ENCODE measurements at places on chromosomes 5 and 9. TPM values are rescaled to one million over a fixed set of nuclear protein-coding genes. Genes with fewer than 3 reads are reported as not detected.
A peak's percentile ranks its signal among the peaks of the same experiment; 100 is the strongest.

GRCh38 chr9:72589667-72590521 lies 68.5 kb downstream of the TMC1 start:
- peaks cover 44% of the 10 kb centered on the region for H3K4me1 ChIP-seq
- peak overlapping the region; percentile 35 for H3K4me3 ChIP-seq
- peak; percentile 10 for DNase-seq
- H3K36me3 ChIP-seq: no peaks in the 10 kb centered on the region
- peak overlapping the region; percentile 88 for H3K27ac ChIP-seq
- no peaks in the 10 kb centered on the region for H3K27me3 ChIP-seq

DNA sequence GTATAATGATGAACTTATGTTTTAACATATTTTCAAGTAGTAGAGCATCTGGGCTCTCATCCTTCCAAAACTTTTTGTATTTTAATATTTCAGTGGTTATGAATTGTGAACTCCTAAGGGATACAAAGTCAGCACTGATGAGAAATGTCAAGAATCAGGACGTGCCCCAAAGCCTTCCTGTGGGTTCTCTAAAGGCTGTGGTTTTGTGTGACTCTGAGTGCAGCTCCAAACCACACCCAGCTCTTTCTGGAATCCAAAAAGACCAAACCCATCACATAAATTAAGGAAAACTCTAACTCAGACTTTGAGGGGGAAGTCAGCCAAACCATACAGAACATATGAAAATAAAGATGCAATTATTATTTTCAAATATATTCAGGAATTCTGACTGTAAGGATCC lies 40.8 kb upstream of the SMU1 start:
- H3K36me3 ChIP-seq: peaks cover 21% of the 10 kb centered on the region
- H3K27me3 ChIP-seq: no peaks in the 10 kb centered on the region
- H3K4me3 ChIP-seq: no peak overlapping the region
- DNase-seq: no peak

DNA sequence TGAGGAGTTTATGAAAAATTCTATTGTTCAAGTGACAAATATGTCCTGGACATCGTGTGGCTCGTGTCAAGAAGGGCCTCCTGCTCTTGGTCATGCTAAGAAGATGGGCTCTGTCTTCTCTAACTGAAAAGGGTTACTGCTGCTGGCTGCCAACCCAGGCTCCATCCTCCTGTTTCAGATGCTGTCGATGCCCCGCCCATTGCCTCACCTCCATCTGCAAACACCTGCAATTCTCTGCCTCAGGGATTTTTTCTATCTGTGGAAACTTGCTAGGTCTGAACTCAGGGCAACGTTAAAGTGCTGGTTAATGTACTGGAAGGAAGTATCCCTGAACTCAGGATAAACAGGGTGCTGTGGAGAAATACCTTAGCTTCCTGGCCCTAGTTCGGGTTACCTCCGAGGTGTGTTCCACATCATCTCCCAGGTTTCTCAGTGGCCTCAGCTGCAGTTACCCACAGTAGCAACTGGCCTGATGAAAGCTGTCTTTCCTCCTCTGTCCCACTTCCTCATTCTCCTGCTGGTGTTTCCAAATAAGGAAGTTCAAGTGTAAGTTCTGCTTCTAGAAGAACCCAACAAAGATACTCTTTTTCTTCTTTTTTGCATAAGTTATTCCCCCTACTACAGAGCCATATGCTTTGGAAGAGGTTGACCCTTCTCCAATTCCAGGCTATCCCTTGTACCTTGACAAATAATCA lies 151.7 kb upstream of the SMIM23 start:
- H3K4me3 ChIP-seq: no peak overlapping the region
- H3K27me3 ChIP-seq: peaks cover 18% of the 10 kb centered on the region
- H3K4me1 ChIP-seq: no peaks in the 10 kb centered on the region
- no peak for DNase-seq
- no peaks in the 10 kb centered on the region for H3K36me3 ChIP-seq

- H3K36me3 ChIP-seq: no peaks in the 10 kb centered on the region
- peaks cover 3% of the 10 kb centered on the region for H3K27me3 ChIP-seq
- H3K4me3 ChIP-seq: no peak overlapping the region
These were observed 118.8 kb downstream of the MTX3 start for GRCh38 chr5:79872291-79872690.

DNA sequence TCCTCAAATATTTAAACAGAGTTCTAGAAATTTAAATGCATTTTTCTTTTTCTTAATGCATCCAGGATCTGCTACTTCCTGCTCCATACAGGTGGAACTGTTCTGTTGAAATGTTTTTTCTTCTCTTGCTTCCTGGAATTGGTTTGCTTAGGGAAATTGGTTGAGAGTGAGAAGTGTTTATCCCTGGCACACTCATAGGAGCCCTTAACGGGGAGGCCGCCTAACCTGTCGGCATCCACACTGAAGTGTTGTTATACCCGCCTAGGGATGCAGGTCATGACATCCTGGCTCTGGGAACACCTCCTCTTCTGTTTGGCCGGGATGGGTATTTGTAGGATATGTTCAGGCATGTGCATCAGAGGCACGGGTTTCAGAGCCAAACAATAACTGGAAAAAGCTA lies 239.7 kb downstream of the GADD45G start:
- no peaks in the 10 kb centered on the region for H3K27me3 ChIP-seq
- H3K4me3 ChIP-seq: no peak overlapping the region
- no peak for DNase-seq

GRCh38 chr5:88689668-88690408 lies 193.1 kb downstream of the MEF2C start:
- no peak for DNase-seq
- H3K4me1 ChIP-seq: peaks cover 16% of the 10 kb centered on the region
- H3K4me3 ChIP-seq: no peak overlapping the region
- peaks cover 89% of the 10 kb centered on the region for H3K27me3 ChIP-seq
- no peaks in the 10 kb centered on the region for H3K36me3 ChIP-seq
- no peak overlapping the region for H3K27ac ChIP-seq

The SOHLH1 gene
- total RNA-seq: not detected

GRCh38 chr5:96940586-96940985 lies 4.7 kb downstream of the LNPEP start:
- H3K27me3 ChIP-seq: no peaks in the 10 kb centered on the region
- peaks cover 38% of the 10 kb centered on the region for H3K36me3 ChIP-seq
- peak overlapping the region; percentile 21 for H3K4me3 ChIP-seq
- DNase-seq: no peak
- H3K4me1 ChIP-seq: peaks cover 64% of the 10 kb centered on the region

GRCh38 chr9:107394264-107394663 lies 95.3 kb downstream of the KLF4 start:
- no peak overlapping the region for H3K4me3 ChIP-seq
- H3K27ac ChIP-seq: no peak overlapping the region
- H3K27me3 ChIP-seq: peaks cover 6% of the 10 kb centered on the region
- H3K4me1 ChIP-seq: no peaks in the 10 kb centered on the region

GRCh38 chr9:4430432-4431261 lies 59.6 kb upstream of the SLC1A1 start:
- no peak for DNase-seq
- H3K27ac ChIP-seq: no peak overlapping the region
- no peaks in the 10 kb centered on the region for H3K27me3 ChIP-seq
- no peak overlapping the region for H3K4me3 ChIP-seq
- H3K4me1 ChIP-seq: no peaks in the 10 kb centered on the region

- H3K27ac ChIP-seq: no peak overlapping the region
- H3K27me3 ChIP-seq: peaks cover 19% of the 10 kb centered on the region
- no peaks in the 10 kb centered on the region for H3K4me1 ChIP-seq
- DNase-seq: no peak
- H3K4me3 ChIP-seq: no peak overlapping the region
These were observed 19.1 kb downstream of the LHX3 start for GRCh38 chr9:136185596-136186366.

DNA sequence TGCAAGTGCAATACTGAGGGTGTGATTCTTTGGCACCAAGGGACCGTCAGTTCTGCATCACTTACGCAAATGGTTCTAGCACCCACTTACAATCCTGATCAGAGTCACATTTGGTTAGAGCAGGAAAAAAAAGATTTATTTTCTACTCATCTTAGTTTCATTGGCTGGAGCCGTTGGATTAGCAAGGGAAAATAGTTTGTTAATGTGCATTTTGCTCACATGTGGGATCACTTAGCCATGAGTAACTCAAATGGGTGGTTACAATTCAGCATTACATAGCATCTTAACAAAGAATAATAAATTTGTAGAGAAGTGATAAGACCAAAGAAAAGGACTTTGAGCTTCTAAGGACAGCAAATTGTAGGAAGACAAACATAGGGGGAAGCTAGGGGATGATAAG lies 216.9 kb downstream of the AUH start:
- no peak for DNase-seq
- peaks cover 22% of the 10 kb centered on the region for H3K36me3 ChIP-seq
- peaks cover 44% of the 10 kb centered on the region for H3K4me1 ChIP-seq
- H3K27ac ChIP-seq: peak overlapping the region; percentile 92
- no peaks in the 10 kb centered on the region for H3K27me3 ChIP-seq

The BTNL9 gene
- not detected for total RNA-seq

GRCh38 chr9:6226696-6227095 lies 11.1 kb downstream of the IL33 start:
- no peaks in the 10 kb centered on the region for H3K36me3 ChIP-seq
- H3K27me3 ChIP-seq: peaks cover 12% of the 10 kb centered on the region
- no peak for DNase-seq

GRCh38 chr5:2674456-2674855 lies 77.0 kb downstream of the IRX2 start:
- H3K36me3 ChIP-seq: no peaks in the 10 kb centered on the region
- H3K27ac ChIP-seq: no peak overlapping the region
- no peak for DNase-seq
- H3K27me3 ChIP-seq: no peaks in the 10 kb centered on the region

The RNF183 gene
- total RNA-seq: 0.27 TPM

GRCh38 chr9:129554649-129555048 lies 66.3 kb downstream of the C9orf50 start:
- H3K4me3 ChIP-seq: no peak overlapping the region
- H3K36me3 ChIP-seq: no peaks in the 10 kb centered on the region
- H3K27me3 ChIP-seq: peaks cover 15% of the 10 kb centered on the region
- H3K4me1 ChIP-seq: peaks cover 4% of the 10 kb centered on the region
- H3K27ac ChIP-seq: no peak overlapping the region
- DNase-seq: no peak

- H3K36me3 ChIP-seq: no peaks in the 10 kb centered on the region
- no peak overlapping the region for H3K27ac ChIP-seq
- no peaks in the 10 kb centered on the region for H3K27me3 ChIP-seq
- no peak for DNase-seq
- no peak overlapping the region for H3K4me3 ChIP-seq
These were observed 16.6 kb downstream of the POU5F2 start for GRCh38 chr5:93724791-93725190.

GRCh38 chr5:157951673-157952373 lies 92.9 kb upstream of the CLINT1 start:
- no peak overlapping the region for H3K27ac ChIP-seq
- no peak overlapping the region for H3K4me3 ChIP-seq
- DNase-seq: no peak
- no peaks in the 10 kb centered on the region for H3K36me3 ChIP-seq

DNA sequence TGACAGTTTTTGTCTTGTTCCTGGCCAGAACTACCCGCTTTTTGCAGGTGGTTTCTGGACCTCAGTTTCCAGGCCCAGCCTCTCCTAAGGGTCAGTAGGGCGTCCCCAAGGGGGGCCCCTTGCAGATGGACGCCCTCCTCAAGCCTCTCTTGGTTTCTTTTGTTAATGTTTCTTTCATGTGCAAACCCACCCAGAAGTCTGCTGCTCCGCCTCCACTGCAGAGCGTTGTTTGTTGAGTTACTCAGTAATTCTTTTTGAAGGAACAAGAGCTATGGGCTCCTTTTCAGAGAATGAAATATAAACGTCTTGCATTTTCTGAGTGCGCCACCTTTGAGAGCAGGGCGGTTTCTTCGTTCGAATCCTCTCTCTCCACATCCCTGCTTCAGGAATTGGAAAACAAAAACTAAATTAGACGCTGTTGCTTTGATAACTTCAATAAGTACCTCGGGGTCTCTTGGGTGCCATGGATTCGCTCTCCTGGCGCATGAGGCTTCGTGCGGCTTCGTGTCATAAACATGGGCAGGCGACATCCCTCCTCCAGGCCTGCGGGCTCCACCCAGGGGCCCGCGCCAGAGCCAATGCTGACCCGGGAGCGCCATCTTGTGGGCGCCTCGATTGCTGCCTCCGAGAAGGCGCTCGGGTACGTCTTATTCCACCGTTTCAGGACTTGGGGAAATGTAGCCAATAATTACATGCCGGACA lies 38.3 kb upstream of the CKMT2 start:
- no peaks in the 10 kb centered on the region for H3K36me3 ChIP-seq
- peak overlapping the region; percentile 4 for H3K4me3 ChIP-seq
- peak; percentile 89 for DNase-seq
- H3K27ac ChIP-seq: no peak overlapping the region
- no peaks in the 10 kb centered on the region for H3K27me3 ChIP-seq

DNA sequence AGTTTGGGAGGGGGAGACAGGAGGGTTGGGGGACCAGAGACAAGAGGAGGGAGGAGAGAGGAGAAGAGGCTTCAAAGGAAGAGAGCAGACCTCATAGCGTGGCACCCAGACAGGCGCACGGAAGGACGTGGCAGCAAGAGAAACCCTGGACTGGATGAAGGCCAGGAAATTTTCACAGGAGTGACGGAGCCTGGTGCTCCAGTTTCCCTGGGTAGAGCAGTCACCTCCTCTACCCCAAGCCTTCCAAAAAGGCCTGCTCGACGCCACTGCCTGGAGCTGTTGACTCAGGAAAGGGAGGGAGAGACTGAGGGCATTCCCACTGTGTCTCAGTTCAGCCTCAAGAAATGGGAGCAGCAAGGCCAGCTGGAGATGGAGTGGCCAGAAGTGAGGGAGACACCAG lies 19.3 kb downstream of the AK8 start:
- peaks cover 2% of the 10 kb centered on the region for H3K27me3 ChIP-seq
- no peak overlapping the region for H3K27ac ChIP-seq
- no peak for DNase-seq

DNA sequence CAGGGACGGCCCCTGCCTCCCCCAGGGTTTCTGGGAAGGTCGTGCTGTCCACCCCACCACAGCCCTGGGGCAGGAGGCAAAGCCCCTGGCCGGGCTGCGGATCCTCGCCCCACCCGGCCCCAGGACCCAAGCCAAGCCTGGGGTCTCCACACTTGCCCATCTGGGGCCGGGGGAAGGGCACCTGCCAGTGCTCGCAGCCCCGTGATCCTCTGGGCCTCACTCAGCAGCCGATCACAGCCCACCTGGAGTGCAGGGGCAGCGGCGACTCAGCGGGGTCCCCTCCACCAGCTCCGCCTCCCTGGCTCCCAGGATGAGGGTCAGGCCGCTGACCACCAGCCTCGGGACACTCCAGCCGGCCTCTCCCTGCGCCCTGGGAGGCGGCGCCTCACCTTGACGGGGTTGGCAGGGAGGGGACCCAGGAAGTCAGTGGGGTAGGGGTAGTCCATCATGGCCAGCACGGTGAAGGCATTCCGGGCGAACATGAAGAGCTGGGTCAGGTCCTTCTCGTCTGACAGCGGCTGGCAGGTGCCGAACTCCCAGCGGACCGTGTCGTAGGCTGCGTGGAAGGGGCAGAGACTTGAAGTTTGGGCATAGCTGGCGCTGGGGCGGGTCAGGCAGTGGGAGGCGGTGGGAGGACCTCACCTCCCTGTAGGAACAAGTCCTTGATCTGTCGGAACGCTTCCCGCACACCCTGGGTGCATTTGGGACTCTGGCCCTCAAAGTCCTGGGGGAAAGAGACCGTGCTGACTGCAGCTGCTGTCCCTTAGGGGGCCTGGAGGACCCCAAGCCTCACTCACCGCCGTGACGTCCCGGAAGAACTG lies 1.8 kb downstream of the DPP7 start:
- H3K36me3 ChIP-seq: peaks cover 18% of the 10 kb centered on the region
- H3K4me3 ChIP-seq: peak overlapping the region; percentile 75
- H3K27me3 ChIP-seq: no peaks in the 10 kb centered on the region
- H3K27ac ChIP-seq: peak overlapping the region; percentile 63
- no peak for DNase-seq

The LCN12 gene
- total RNA-seq: 1.3 TPM

The OR13C8 gene
- total RNA-seq: not detected

- no peak overlapping the region for H3K27ac ChIP-seq
- DNase-seq: no peak
These were observed 53.4 kb downstream of the CYSTM1 start for GRCh38 chr5:140228364-140228837.

The WDR36 gene
- 65.6 TPM for total RNA-seq

Data from activated CD8-positive, alpha-beta T cell treated with anti-CD3 and anti-CD28 coated beads for 36 hours (primary cell).